Spinal cord (tissue), 10 donors: ENCODE measurements at places on chromosomes 5 and 9. TPM values are rescaled to one million over a fixed set of nuclear protein-coding genes. Genes with fewer than 3 reads are reported as not detected.

Gene SPINK7
- total RNA-seq, result not detected

- H3K27ac ChIP-seq, result peak overlapping the region; percentile 60
- no peak for DNase-seq
- H3K4me1 ChIP-seq, result peaks cover 5% of the 10 kb centered on the region
- H3K4me3 ChIP-seq, result peak overlapping the region; percentile 81
Observed at GRCh38 chr5:31193116-31193515, 370 bp upstream of the CDH6 start.

Gene CDH6
- total RNA-seq, result 50.9 TPM

Gene ENTPD8
- not detected for total RNA-seq

GRCh38 chr9:124214596-124215367, 43.0 kb upstream of the NEK6 start:
- H3K36me3 ChIP-seq, result no peaks in the 10 kb centered on the region
- H3K4me1 ChIP-seq, result peaks cover 48% of the 10 kb centered on the region
- H3K27me3 ChIP-seq, result no peaks in the 10 kb centered on the region
- no peak for DNase-seq

Gene PCDH12
- 5.4 TPM for total RNA-seq

GRCh38 chr9:21102305-21102704, 24.6 kb upstream of the IFNB1 start:
- no peaks in the 10 kb centered on the region for H3K27me3 ChIP-seq
- H3K27ac ChIP-seq, result no peak overlapping the region

DNA sequence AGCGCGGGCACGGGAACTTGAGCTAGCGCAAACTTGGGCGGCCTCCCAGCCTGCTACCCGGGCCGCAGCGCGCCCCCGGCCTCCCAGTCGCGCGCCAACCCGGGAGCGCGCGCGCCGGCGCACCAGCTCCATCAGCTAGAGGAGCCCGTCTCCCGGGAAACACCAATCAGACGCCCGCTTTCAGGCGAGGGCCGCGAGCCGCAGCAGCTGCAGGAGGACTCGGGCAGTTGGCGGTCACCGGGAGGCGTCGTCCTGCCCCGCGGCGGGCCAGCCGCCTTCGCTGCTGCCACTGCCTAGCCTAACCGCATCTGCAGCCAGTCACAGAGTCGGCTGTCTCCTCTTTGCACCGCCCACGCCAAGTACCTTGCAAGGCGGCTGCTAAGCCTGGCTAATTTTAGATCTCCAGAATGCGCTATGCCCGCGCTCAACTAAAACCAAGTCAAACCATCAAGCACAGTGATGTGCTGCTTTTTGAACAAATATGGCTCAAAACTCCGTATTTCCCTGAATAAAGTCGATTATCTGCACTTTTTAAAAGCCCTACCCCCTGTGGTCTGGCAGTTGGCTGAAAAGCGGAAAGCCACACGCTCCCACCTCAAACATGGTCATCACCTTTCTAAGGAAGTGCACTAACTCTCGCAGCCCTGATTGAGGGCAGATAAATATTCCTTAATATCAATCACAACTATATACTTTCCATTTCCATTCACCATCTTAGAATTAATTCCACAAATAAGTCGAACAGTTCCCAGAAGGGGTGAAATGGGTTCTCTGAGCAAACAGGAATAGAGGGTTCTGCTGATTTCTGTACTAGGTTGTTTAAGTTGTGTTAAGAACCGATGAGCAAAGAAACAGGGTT, 221.8 kb downstream of the MEF2C start:
- peak; percentile 98 for DNase-seq
- H3K4me1 ChIP-seq, result peaks cover 16% of the 10 kb centered on the region

- no peak overlapping the region for H3K27ac ChIP-seq
- H3K36me3 ChIP-seq, result no peaks in the 10 kb centered on the region
- H3K4me3 ChIP-seq, result no peak overlapping the region
- no peak for DNase-seq
- no peaks in the 10 kb centered on the region for H3K27me3 ChIP-seq
Observed at GRCh38 chr5:172564883-172565282, 76.2 kb upstream of the NEURL1B start.
